ENCODE measurements at places on chromosomes 7 and 10. TPM values are rescaled to one million over a fixed set of nuclear protein-coding genes. Genes with fewer than 3 reads are reported as not detected.

GRCh38 chr10:61135276-61135721, 191.3 kb upstream of the RHOBTB1 start:
- DNase-seq = no peak

- no peak for DNase-seq
Measured at GRCh38 chr7:197413-198335, 5.3 kb downstream of the FAM20C start.

GRCh38 chr10:60534761-60535389, 145.2 kb upstream of the ANK3 start:
- DNase-seq = no peak

GARIN1A gene
- 11.9 TPM for total RNA-seq

AMZ1 gene
- 9.9 TPM for total RNA-seq

FGFR2 gene
- total RNA-seq = 94.7 TPM

All from dorsolateral prefrontal cortex (tissue), 122 donors.